ENCODE measurements at places on chromosomes 3 and 15.

DNA sequence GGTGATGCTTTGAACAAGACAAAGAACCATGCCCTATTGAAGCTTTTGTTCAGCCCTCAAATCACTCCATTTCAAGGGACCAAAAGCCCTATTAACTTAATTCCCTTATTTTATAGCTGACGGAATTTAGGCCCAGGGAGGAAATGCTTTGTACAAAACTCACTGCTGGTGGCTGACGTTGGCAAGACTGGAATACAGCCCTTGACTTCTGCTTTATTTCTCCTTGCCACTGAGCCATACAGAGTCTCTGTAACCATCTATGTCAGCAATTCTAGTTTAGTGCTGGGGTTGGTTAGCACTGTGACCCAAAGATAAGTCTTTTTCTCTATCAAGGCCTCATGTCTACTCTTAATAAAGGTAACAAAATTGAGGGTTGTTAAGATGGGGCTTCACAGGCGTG lies 316.1 kb upstream of the TPRG1 start:
- DNase-seq, result no peak

DNA sequence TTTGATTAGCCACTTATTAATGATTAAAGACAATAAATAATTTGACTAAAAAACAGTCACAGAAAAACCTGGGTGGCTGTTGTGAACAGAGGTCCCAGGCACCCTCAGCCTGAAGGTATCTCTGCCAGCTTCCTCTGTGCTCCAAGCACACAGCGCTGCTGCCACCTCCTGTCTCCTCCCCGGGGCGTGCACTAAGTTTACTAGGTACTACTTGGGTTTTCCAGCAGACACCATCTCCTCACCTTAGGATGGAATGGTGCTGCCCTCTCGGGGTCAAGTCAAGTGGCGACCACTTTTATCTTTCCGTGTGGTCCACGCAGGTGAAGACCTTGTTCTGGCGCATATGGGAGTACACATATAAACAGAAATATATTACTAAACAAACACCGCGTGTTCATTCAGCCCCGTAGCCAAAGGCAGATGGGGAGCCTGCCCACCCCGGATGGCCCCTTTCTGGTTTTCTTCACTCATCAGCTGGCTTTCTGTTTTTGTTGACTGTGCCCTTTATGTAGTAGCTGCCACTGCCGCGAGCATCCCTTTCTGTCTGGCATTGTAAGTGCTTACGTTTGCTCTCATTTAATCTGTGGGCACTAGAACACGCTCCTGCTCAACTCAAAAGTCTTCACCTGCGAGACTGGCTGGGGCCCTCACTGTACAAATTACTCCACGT lies 128.0 kb downstream of the LRIG1 start:
- no peak for DNase-seq

GRCh38 chr15:74307827-74308811 lies 59.3 kb downstream of the CYP11A1 start:
- DNase-seq, result peak; percentile 47

DNA sequence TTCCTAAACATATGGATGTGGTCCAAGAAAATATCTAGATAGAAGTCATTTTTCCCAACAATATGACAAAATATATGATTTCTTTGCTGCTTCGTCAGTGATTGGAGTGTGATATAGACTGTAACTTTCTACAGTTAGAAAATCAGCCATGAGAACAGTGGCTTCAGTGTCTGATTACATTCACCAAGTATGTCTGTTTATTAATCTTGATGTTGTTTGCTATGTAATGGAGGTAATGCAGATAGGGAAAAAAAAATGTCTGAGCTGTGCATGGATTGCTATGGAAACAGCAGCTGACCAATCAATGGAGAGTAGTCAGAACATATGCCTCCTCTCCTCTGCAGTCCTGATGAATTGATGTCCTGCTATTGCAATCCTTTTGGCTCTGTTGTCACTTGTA lies 72.3 kb upstream of the GAP43 start:
- no peak for DNase-seq

- no peak for DNase-seq
These were observed 60.0 kb upstream of the TRIM71 start for GRCh38 chr3:32757618-32758374.

DNA sequence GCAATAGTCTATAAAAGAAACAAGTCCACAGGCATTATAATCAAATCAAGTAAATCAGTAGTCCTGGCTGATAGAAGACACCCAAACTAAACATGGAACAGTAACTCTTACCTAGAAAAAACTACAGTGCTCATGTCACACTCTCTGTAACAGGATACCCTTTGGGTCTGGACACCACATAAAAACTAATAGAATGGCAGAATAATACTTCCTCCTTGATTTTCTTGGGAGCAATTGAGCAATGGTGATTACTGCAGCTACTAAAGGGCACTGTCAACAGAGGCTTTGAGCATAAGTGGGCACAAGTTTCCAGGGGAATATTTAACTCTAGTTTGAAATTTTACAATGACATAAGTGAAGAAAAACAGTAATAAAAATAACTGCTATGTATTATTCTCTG lies 59.5 kb downstream of the GLB1 start:
- DNase-seq, result no peak

GRCh38 chr15:81331600-81331999 lies 7.7 kb upstream of the STARD5 start:
- no peak for DNase-seq

DNA sequence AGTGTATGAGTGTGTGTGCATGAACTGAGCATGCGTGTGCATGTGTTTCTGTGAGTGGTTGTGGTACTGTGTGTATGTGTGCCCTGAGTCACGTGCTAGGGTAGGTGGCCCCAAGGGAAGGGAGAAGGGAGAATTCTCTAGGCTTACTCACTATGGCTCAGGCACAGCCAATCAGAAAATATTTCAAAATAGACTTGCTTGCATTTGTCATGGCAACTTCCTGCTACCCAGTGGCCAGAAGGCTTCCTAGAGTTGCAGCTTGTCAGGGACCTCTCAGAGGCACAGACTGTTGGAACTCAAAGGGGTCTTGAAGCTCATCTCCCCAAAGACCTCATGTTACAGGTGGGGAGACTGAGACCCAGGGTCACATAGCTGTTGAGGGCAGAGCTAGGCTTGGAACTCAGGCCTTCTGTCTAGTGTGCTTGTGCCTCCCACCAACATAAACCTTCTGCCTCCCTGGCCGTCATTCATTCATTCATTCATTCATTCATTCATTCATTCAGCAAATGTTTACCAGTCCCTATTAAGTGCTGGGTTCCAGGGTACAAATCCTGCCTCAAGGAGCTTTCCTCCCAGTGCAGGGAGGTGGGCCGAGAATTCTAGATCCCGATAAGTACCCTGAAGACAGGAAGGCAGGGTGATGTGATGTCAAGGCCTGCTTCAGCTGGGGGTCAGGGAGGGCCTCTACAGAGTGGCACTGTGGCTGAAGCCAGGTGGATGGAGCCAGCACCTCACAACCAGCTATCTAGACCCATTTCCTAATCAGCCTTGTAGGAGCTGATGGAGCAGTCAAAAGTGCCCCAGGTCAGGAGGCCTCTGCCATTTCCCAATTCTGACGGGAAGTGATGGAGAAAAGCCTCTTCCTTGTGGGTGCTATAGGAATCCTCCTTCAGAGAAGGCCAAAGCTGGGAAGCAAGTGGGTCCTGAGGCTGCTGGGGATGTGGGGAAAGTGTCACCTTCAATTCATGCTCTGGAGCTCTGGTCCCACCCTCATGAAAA lies 10.9 kb upstream of the RFT1 start:
- DNase-seq, result peak; percentile 76

- no peak for DNase-seq
These were observed 82.1 kb upstream of the FHIT start for GRCh38 chr3:61333192-61333961.

- no peak for DNase-seq
These were observed 44.0 kb downstream of the NR2F2 start for GRCh38 chr15:96374499-96374898.

DNA sequence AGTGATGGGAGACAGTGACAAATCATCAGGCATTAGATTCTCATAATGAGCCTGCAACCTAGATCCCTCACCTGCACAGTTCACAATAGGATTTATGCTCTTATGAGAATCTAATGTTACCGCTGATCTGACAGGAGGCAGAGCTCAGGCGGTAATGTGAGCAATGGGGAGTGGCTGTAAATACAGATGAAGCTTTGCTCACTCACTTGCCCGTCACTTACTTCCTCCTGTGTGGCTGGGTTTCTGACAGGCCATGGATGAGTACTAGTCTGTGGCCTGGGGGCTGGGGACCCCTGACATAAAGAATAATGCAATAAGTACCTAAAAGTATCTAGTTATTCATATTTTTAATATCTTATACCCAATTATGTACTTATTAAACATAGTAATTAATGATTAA lies 15.6 kb downstream of the IQCB1 start:
- no peak for DNase-seq

- no peak for DNase-seq
These were observed 9.5 kb downstream of the EDEM1 start for GRCh38 chr3:5197022-5197421.

DNA sequence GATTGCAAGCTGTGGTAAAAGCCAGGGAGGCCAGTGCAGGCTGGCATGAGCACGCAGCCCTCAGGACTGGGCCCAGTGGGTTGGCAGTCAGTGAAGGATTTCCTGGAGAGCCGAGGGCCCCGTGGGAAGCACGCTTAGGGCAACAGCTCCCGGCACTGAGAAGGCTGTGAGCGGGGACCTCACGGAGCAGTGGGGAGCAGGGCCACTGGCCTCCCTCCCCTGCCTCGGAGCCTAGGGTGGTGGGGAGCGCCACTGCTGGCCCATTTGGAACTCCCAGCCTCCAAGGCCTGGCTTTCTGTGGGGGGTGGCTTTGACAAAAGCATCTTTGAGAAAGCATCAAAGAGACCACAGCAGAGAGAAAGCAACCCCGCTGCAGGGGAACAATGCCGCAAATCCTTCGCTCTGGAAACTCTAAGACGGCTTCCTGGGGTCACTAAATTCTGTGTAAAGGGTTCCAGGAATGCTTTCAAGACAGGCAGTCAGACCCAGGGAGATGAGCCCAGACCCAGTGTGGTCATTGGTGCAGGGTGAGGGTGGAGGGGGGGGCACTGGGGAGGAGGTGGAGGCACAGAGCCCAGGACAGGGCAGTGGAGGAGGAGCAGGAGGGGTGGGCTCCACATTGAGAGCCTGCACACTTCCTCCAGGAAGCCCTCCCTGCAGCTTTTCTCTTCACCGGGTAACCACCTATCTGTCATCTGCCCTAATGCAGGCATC lies 9.5 kb upstream of the APBA2 start:
- DNase-seq, result no peak

DNA sequence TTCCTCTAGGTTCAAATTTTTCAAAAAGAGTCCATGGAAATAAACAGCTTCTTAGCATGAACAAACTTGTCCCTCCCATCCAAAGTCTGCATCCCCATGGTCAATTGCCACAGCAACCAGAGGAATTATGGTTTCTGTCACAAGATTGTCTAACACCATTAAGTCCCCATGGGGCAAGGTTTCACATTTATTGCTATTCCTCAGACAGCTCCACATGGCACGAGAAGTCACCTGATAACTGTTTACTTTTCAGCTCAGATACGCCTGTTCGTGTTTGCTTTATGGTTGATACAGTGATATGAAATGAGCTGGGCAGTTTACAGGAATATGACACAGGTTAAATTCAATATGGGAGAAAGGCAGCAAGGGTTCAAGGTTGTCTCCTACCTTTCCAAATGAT lies 37.9 kb upstream of the MUC13 start:
- no peak for DNase-seq

GRCh38 chr15:82890995-82891390 lies 61.5 kb downstream of the HOMER2 start:
- no peak for DNase-seq

DNA sequence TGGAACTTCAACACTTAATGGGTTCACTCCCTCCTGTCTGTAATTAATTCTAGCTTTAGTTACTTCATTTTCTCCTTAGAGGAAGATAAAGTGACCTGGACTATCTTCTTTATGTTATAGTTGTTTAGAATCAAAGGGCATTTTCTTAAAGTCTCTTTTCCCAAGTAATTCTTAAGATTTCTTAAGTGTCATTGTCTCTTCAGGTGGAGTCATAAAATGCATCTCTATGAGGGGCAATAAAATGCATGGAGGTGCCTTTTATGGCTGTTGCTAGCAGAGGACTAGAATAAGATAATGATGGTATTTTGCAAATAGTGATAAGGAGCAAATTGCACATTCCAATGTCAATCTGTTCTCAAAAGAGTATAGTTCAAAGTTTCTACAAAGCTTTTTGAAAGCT lies 34.5 kb downstream of the CNTN4 start:
- no peak for DNase-seq

GRCh38 chr3:145266368-145266767 lies 894.6 kb downstream of the PLOD2 start:
- no peak for DNase-seq

DNA sequence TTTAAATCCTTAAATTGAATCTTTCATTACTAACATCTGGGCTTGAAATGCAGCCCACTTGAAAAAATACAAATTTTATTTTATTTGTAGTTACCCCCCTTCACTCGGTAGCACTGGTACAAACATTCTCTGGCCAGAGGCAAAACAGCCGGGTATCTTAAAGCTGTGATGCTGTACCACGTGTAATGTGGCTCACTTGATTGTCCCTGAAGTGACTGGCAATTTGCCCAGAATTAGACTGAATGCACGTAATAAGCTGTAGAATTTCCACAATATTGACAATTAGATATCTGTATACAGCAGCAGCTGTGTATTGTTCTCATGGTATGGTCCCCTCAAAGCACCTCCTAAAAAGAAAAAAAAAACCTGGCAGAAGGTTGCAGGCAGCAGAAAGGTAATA lies 192.8 kb upstream of the TBC1D5 start:
- no peak for DNase-seq

GRCh38 chr3:139235192-139235591 lies 108.6 kb upstream of the MRPS22 start:
- DNase-seq, result no peak

DNA sequence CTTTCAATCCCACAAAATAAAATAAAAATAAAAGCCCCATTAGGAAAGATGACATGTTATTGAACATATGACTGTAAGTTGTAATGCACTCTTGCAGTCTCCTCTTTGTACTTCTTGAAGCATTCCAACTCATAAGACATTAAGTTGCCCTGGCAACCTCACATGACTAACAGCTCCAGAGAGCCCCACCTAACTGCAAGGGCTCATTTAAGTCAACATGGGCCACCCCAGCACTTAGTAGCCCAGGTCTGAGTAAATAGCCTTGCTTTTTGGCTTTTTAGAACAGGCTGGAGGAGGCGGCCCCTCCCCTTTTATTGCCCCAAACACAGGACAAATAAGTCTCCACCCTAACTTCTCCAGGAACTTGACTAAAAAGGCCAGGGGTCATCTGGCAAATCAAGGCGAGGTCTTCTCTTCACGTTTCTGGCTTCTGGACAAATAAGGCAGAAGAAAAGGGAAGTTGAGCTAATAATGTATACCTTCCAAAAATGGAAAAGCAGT lies 135.1 kb downstream of the TMCO5A start:
- DNase-seq, result peak; percentile 87

DNA sequence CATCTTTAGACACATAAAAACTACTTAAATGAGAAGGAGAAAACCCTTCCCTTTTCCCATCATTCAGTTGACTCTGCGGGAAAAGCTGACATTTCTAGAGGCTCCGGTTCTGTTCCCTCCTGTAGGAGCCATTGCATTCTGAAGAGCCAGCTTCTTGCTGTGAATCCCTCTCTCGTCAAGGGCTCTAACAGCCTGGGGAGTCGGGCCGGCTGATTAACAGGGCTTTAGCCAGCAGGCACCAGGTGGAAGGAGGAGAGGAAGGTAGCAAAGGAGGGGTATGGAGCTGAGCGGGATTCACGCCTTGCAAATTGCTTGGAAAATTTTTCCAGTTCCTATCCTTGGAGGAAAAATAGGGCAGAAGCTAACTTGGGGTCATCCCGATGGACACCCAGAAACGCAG lies 108.3 kb upstream of the UBE2E1 start:
- DNase-seq, result no peak

- DNase-seq, result no peak
These were observed 21.1 kb upstream of the GYG1 start for GRCh38 chr3:148970271-148970670.
